ENCODE measurements at places on chromosomes 7 and 10.

GRCh38 chr10:76640806-76641205 is 996.8 kb downstream of the KCNMA1 start:
- DNase-seq = no peak

GRCh38 chr10:22927166-22927565 is 687 bp upstream of the ARMC3 start:
- DNase-seq = no peak

DNA sequence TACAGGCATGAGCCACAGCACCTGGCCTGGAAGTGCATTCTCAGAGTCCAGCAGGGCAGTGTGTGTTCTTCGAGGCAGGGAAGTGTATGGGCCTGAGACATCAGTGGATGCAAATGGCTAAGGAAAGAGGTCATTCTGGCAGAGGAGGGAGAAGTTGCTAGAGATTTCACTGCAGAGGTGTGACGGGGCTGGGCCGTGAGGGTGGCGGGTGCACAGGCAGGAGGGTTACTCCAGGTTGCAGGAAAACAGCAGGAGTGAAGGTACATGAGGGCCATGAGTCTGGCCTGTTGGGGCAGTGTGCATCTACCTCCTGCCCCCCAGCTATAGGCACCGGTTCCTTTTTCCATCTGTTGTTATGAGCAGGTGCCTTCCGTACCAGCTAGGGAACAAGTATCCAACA is 29.3 kb downstream of the COL26A1 start:
- no peak for DNase-seq

- DNase-seq = no peak
Measured at GRCh38 chr7:106600569-106601373, 60.2 kb downstream of the CCDC71L start.

DNA sequence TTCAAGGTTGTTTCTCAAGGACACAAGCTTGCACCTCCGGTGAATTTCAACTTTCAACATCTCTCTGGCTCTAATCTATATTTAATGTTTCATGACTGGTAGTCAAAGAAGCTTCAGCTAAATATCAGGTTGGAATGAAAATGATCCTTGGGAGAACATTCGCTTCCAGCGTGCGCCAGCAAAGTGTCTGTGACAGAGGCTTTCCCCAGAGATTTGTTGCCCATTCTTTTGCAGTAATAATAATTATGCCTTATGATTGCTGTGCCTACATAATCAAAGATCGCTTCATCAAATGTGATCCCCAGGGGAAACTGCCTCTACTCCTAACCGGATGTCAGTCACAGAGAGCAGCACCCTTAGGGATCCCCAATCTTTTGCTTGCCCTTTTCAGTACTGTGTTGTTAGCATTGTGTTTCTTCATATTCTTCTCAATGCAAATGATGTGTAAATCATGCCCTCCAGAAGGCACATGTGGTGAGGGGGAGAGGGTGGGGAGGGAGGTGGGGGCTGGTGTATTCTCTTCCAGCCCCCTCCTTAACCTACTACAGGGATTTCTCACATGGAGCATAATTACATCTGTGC is 30.5 kb downstream of the FZD1 start:
- DNase-seq = no peak

- DNase-seq = no peak
Measured at GRCh38 chr7:7553386-7553785, 13.3 kb upstream of the MIOS start.

GRCh38 chr10:5658871-5659618 is 7.3 kb downstream of the ASB13 start:
- DNase-seq = no peak

DNA sequence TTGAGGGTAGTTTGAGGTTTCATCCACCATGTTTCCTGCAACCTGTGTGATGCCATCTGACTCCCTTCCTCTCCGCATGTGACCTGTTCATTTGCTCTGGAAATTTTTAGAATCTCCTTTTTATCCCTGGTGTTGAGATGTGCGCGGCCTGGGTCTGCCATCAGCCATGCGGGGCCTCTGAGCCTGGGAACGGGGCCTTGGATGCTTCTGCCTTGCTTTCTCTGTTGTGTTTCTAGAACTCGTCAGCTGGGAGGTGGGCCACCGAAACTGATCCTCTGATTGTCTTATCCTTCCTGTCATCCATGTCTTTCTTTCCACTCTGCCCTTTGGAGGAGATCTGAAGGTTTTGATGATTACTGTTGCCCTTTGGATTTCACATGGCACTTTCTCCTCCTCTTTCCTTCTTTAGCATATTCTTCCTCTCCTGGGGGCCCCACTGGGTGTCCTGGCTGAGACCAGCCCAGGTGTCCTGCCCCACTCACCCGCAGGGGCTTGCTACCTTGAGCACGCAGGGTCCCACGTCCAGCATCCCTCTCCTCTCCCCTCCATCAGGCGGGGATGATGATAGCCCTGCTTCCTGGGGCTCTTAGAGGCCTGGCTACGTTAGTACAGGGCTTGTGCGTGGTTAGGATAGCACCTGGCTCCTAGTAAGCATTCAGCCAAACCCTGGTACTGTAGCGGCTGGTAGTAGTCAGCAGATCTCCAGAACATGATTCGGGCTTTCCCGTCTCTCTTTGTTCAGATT is 29.9 kb downstream of the PPP2R2D start:
- DNase-seq = no peak

- DNase-seq = no peak
Measured at GRCh38 chr7:117405519-117405918, 21.8 kb downstream of the ASZ1 start.

DNA sequence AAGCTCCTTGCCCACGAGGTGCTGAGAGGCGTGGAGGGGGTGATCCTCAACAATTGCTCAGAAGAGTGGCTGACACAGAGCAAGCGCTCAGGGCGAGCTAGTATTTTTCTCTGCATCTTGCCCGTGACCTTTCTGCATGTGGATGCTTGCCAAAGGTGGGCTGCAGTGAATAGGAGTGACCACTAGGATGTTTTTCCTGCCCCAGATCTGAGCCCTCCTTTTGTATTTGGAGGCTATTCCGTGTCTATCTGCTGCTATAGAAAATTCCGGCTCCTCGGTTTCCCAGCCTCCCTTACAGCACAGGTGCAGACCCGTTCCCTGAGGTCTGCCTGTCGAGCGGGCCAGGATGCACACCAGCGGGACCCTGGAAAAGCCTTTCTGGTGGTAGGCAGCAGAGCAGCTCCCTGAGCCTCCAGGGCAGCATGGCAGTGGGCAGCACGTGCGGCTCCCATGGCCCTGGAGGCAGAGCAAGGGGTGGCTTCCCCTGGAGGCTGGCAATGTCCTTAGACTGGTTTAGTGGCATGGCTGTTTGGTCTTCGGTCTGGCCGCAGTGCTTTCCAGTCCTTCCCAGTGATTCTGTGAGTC is 145.1 kb upstream of the PCBD1 start:
- no peak for DNase-seq

DNA sequence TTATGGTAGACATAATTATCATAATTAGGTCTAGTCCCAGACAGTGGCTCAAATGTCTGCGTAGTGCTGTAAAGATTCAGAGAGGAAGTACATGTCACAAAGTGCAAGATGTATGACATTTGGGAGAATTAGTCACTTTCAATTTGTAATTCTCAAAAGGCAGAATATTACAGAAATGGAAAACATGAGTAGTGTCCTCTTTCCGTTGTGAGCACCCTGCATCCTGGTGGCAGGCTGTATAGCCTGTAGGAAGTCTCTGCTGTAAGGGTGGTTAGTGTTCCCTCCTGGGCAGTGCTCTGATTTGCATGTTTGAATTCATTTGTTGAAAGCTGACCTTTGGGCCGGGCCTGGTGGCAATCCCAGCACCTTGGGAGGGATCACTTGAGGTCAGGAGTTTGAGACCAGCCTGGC is 17.0 kb downstream of the CDK14 start:
- peak; percentile 77 for DNase-seq

DNA sequence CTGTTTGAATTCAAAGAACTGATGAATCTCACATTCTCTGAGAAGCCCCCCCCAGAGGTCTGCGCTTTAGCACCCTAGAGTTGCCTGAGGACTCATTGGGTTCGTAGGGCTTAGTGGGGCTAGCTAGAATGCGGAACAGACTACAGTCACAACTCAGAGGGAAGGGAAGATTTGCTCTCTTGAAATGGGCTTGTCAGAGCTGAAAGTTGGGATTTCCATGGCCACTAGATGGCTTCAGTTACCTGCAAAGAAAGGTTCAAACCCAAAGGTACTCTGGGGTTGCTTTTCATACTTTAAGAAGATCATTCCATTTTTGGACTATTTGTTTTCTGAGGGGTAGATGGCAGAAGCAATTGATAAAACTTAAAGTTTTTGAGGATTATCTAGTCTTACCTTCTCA is 205.0 kb downstream of the BBS9 start:
- peak; percentile 36 for DNase-seq

- peak; percentile 87 for DNase-seq
Measured at GRCh38 chr7:100632951-100633717, 8.2 kb downstream of the TFR2 start.

DNA sequence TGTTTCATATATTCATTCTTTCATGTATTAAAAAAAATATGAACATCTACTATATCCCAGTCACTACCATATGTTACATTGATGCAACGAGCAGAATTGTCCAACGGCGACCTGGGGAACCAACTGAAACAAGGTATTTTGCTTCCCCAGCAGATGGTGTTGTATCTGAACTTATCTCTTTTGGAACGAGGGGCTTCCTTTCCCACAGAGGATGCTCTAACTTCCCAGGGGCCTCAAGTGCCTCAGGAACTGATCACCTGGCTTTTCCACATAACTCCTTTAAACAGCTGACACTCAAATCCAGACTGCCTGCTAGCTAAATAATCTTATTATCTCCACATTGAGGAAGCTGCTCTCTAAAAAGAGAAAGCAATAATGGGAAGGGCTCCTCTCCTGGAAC is 259.3 kb downstream of the HTR7 start:
- DNase-seq = no peak

DNA sequence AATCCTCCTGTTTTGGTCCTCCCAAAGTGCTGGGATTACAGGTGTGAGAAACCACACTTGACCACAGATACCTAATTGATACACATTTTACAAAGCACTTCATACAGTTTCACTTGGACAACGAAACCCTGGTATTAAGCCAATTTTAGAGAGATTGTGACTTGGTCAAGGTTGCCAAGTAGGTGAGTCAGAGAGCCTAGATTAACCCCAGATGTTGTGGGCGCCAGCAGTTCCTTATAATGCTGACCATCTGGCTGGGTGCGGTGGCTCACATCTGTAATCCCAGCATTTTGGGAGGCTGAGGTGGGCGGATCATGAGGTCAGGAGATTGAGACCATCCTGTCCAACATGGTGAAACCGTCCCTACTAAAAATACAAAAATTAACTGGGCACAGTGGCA is 4.9 kb upstream of the PHKG1 start:
- DNase-seq = peak; percentile 30

DNA sequence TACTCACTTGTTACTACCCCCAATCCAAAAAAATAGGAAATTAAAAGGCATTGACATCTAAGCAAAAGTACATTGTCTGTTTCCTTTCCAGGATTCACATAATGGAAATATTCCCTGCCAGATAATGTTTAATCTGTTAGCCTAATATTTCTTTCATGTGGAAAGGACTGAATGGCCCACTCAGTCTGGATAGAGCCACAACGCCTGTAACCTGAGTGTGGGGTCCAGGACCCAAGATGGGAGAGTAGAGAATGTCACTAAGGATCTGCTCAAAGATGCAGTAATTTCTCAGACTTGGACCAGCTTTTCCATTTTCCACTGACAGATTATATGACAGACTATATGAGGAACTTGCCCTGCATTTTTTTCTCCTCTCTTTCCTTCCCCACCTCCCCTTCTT is 1088.9 kb downstream of the KCNMA1 start:
- no peak for DNase-seq

- no peak for DNase-seq
Measured at GRCh38 chr10:75972491-75973276, 541.3 kb downstream of the LRMDA start.

Measured in GM12865 (cell line).